Panc1 (cell line): ENCODE measurements at places on chromosomes 6 and 20.

DNA sequence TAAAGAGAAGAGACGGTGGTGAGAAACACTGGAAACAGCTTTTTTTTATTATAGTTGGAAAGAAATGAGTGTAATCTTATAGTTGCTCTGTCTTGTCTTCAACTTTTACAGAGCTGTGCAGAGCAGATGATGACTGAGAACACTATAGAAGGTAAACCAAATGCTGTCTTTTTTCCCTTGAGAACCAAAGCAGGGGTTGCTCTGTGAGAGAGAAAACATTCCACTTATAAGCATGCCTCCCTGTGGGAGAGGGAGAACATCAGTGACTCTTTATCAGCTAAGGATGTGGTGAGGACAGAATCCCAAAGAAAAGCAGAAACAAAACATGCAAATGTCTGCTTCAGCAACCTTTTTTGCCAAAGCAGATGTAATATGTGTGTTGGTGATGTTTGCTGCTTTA lies 179.3 kb upstream of the HDDC2 start:
- no peak for DNase-seq

DNA sequence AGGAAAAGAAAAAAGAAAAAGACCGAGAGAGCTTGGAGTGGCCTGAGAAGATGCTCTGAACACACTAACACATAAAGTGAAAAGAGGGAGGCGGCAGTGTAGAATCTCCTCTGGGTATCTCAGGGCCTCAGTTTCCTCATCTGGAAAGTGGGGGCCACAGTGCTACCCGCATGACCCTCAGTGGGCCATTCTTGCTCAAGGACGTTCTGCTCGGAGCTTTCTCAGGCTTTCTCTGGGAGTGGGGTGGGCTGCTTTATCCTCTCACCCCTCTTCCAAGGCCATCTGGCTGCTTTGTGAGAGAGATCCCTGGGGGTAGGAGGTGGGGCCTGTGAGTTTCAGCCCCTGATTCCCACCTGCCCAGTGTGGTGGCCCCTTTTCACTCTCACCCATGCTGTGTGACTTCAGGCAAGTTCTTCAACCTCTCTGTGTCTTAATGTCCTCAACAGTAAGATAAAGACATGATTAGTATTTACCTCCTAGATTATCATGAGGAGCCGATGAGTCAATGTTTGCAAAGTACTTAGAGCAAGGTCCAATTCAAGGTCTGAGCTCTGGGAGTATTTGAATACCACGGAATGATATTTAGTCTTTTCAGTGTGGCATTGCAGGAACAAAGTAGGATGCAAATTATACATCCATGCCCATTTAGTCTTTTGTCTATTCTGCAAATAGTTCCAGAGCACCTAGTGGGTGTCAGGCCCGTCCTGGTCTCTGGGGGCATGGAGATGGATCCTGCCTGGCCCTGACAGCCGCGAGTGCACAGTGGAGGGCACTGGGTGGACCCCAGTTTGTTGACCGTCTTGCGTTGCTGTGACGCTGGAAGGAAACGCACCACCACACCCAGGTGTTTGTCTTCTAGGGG lies 34.3 kb downstream of the SRC start:
- no peak for DNase-seq

DNA sequence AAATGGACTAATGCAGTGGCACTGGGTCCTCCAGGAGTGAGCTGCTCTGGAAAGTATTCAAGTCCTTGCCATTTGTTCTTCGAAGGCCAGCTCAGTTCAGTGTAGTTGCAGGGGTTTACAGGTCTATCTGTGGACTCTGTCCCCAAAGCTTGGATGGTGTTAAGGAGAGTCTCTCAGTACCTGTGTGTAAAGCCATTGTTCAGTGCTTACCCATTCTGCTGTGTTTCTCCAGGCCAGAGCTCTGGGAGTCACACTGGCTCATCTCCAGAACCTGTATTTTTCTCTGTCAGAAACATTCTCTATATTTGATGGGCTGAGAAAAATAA lies 66.6 kb downstream of the DTD1 start:
- no peak for DNase-seq

- no peak for DNase-seq
These were observed 30.4 kb downstream of the DEFB114 start for GRCh38 chr6:49933526-49933925.

- DNase-seq = no peak
These were observed 44.2 kb upstream of the SUPT3H start for GRCh38 chr6:45421709-45422502.

GRCh38 chr20:23526850-23527249 lies 35.9 kb downstream of the CST8 start:
- no peak for DNase-seq

GRCh38 chr20:9415426-9415825 lies 99.0 kb upstream of the LAMP5 start:
- DNase-seq = no peak
